ENCODE measurements at places on chromosomes 12 and 14.

DNA sequence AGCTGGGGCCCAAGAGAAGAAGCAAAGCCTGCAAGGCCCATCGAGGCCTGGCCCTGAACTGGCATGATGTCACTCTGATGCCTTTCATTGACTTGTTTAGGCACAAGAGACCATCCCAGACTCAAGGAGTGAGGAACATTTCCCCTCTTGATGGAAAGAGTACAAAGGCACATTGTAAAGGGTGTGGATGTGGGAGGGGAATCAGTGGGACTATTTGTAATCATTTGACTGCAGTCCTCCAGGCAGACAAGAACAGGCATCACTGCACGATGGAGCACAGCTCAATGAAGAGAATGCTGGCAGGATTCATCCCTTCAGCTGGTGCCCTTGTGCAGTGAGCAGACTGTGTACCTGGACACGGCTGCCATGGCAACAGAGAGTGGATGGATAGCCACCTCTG is 87.9 kb downstream of the LGMN start:
- no peak for DNase-seq

- DNase-seq = no peak
Observed at GRCh38 chr12:12735301-12735700, 18.1 kb downstream of the CDKN1B start.

GRCh38 chr14:22839159-22839779 is 2.9 kb downstream of the MMP14 start:
- DNase-seq = no peak

GRCh38 chr12:97754306-97754705 is 291.7 kb downstream of the RMST start:
- no peak for DNase-seq

DNA sequence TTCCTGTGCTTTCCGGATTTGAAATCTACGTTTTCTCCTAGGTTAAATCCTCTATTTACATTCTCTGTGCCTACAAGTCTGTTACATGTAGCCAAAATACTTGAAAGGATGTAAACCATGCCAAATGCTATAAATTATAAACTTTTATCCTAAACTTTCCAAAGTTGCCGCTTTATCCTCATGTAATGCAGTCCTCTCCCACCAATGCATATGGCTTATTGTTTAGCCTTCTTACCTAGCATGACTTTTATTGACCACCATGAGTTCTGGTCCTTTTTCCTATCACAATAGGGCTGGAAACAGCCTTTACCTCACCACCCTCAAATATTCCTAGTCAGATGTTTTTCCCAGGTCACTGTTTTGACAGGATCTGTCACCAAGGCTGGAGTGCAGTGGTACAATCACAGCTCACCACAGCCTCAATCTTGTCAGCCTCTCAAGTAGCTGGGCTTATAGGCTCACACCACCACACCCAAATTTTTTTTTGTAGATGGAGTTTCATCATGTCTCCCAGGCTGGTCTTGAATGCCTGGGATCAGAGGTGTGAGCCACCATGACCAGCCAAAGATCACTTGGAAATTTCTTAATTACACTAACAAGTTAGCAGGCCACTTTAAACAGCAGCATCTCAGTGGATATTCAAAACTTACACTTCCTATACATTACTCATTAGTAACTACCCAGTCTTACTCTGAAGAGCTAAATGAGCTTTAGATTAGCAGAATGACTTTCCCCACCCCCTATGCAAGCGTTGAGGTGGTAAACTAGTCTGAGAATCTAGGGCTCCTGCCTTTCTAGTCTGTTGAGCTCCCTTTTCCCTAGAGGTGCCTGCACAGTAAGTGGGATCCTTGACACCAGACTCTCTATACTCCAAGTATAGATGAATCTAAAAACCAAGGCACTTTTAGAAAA is 4.1 kb downstream of the TUBA1B start:
- DNase-seq = no peak

GRCh38 chr14:27164139-27164538 is 566.3 kb upstream of the NOVA1 start:
- no peak for DNase-seq

DNA sequence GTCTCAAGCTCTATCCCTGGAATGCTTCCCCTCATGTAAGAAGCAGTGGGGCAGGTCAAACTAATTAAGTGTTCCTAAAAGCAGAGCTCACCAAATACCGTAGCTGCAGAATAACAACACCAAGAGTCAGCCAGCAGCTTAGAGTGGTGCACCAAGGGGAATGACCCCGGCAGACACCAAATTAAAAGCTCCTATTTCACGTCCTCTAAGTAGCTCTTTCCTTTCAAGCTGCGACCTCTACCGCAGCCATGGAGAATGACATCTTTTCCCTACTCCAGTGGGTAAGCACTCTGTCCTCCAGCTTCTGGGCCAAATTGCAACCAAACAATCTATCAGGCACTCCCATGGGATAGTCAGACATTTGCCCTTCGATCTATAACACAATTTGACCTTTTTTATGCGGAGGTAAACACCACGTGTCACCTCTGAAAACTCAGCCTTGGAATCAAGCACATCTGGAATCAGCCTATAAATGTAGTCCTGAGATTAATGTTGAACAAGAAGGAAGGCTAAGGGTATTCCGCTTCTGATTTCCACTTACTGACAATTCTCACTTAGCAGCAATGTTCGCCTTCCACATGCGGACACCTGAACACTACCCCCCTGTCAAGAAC is 67.6 kb upstream of the CDKN3 start:
- peak; percentile 64 for DNase-seq

GRCh38 chr12:67531051-67531450 is 117.5 kb upstream of the DYRK2 start:
- no peak for DNase-seq
